ENCODE measurements at places on chromosomes 11 and 22. TPM values are rescaled to one million over a fixed set of nuclear protein-coding genes. Genes with fewer than 3 reads are reported as not detected.

The RIN1 gene
- 10.1 TPM for total RNA-seq

The MMP7 gene
- total RNA-seq: not detected

The CRYBA4 gene
- not detected for total RNA-seq

The CASP5 gene
- not detected for total RNA-seq

The PANX2 gene
- 0.90 TPM for total RNA-seq

The SCGB1C1 gene
- total RNA-seq: not detected

The ESAM gene
- 1.5 TPM for total RNA-seq

The MS4A12 gene
- total RNA-seq: not detected

The EIF3M gene
- 1,709 TPM for total RNA-seq

The MN1 gene
- total RNA-seq: 55.9 TPM

The ROM1 gene
- total RNA-seq: 4.6 TPM

The LIF gene
- 6.2 TPM for total RNA-seq

The CXCR5 gene
- not detected for total RNA-seq

The LARGE1 gene
- 15.0 TPM for total RNA-seq

The INS gene
- total RNA-seq: not detected

The PRODH gene
- total RNA-seq: not detected

The BATF2 gene
- 0.25 TPM for total RNA-seq

The MGAT3 gene
- 0.27 TPM for total RNA-seq

The MMP1 gene
- 13.2 TPM for total RNA-seq

The ZP1 gene
- total RNA-seq: not detected

The CLMP gene
- total RNA-seq: 235 TPM

The DCHS1 gene
- total RNA-seq: 5.2 TPM

Measured in fibroblast of the aortic adventitia (primary cell).